ENCODE measurements at places on chromosomes 11 and 22.

DNA sequence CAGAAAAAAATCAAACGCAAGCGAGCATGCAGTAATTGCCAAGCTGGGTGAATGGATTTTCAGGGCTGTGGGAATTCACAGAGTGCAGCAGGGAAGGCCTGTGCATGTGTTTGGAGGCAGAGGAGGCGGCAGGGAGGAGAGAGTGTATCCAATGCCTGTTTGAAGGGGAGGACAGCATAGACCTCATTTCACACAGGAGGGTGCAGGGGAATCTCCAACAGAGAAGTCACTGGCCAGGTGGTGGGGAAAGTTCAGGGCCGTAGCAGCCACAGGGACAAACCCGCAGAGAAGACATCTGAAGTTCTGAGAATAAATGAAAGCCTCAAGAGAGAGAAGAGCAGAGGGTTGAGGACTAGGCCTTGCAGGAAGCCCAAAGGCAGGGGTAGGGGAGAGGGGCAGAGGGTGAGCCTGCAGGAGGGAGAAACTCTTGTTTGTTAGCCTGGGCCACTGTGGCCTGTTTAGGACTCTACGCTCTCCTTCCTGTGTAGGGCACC is 19.2 kb upstream of the KDM2A start:
- no peak for DNase-seq

GRCh38 chr11:119626871-119627270 is 102.1 kb downstream of the NECTIN1 start:
- no peak for DNase-seq

DNA sequence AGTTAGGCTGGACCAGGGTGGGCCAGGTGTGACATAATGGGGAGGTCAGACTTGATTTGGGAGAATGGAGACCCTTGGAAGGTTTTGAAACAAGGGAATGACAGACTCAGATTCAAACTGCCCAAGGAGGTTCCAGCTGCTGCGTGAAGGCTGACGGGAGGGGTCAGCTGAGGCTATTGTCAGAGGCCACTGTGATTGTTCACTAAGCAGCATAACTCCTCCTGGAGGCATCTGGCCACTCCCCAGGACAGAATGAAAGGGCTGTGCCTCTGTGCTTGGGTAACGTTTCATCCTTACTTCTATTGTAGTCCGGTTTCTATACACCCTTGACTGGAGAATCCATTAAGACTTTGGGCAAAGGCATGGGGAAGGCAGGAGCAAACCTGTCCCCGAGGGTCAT is 126.6 kb downstream of the DSCAML1 start:
- DNase-seq: no peak

DNA sequence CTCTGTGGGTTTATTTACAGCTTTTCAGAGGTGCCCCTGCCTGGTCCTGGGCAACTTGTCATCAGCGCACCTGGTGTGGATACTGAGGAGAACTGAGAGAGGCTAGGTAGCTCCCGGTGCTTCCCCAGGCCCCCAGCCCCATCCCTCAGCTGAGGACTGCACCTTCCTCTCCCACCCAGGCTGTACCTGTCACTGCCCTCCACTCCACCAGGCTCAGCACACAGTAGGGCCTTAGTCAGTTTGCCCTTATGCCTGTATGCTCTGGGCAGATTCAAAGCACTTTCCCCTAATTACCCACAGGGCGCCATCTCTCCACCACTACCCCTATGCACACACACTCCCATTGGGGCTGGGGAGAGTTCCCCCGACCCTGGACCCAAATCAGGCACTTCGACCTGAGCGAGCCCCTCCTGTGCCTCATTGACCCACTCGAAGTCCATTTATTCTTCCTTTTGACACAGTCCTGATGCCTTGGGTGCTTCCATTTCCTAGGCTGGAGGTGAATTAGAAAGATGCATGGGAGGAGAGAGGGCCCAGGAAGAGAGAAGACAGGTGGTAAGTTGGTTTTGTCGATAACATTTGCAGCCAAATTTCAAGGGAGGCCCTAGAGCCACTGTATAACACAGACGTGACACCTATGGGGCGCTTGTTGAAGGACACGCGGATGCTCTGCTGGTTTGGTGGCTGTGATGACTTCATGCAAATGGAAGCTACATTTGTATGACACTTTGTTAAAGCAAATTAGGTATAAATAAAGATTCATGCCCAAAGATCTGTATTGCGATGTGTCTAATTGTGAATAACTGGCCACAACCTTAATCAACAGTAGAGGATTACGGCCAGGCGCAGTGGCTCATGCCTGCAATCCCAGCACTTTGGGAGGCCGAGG is 13.8 kb upstream of the PICK1 start:
- DNase-seq: no peak

- DNase-seq: no peak
Observed at GRCh38 chr11:133841279-133842043, 3.9 kb downstream of the SPATA19 start.
